ENCODE measurements at places on chromosomes 16 and 17. TPM values are rescaled to one million over a fixed set of nuclear protein-coding genes. Genes with fewer than 3 reads are reported as not detected.

DNA sequence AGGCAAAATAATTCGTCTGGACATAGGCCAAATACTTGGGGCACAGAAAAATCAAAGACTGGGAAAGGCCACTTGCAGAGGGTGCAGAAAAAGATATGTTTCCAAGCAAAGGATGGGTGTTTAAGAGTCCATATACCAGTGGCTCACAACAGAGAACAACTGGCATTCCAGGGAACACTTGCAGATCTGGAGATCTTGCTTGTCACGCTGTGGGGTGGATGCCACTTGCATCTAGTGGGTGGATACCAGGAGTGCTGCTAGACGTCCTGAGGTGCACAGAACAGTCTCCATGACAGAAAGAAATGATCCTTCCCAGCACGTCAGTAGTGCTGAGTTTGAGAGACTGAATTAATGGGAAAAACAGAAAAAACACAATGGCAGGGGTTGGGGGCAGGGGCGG lies 8.4 kb downstream of the CBX8 start:
- peaks cover 17% of the 10 kb centered on the region for H3K4me1 ChIP-seq
- H3K4me3 ChIP-seq = no peak overlapping the region
- H3K27ac ChIP-seq = no peak overlapping the region
- no peak for DNase-seq

DNA sequence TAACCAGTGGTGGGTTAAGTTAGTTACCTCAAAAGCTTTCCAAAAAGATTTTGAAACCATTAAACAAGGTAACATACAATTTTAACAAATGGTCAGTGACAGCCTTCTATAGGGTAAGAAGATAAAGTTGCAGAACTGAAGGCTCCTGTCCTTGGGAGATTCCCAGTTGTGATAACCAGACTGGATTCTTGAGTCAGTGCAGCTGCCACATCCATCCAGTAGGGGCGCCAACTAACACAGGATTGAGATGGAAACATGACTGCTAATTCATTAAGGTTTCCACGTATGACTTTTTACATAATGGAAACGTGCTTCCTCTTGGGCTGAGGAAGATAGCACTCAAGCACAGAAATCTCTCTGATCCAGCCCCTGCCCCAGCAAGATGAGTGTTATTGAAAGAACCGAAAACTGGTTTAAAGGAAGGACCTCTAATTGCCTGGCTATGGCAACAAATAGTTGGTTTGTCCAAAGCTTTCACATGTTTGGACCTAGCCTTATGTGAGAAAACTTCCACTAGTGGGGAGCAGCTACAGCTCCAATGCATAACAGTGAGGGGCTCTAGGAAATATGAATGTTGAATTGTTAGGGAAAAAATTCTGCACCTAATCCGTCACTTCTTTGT lies 269.8 kb upstream of the MYOCD start:
- no peak overlapping the region for H3K4me3 ChIP-seq
- H3K27me3 ChIP-seq = no peaks in the 10 kb centered on the region
- H3K36me3 ChIP-seq = no peaks in the 10 kb centered on the region
- H3K4me1 ChIP-seq = peaks cover 11% of the 10 kb centered on the region

FOXC2 gene
- 0.56 TPM for total RNA-seq

- no peak for DNase-seq
- no peaks in the 10 kb centered on the region for H3K4me1 ChIP-seq
- H3K27me3 ChIP-seq = no peaks in the 10 kb centered on the region
Measured at GRCh38 chr16:83983491-83983890, 15.4 kb downstream of the NECAB2 start.

DNA sequence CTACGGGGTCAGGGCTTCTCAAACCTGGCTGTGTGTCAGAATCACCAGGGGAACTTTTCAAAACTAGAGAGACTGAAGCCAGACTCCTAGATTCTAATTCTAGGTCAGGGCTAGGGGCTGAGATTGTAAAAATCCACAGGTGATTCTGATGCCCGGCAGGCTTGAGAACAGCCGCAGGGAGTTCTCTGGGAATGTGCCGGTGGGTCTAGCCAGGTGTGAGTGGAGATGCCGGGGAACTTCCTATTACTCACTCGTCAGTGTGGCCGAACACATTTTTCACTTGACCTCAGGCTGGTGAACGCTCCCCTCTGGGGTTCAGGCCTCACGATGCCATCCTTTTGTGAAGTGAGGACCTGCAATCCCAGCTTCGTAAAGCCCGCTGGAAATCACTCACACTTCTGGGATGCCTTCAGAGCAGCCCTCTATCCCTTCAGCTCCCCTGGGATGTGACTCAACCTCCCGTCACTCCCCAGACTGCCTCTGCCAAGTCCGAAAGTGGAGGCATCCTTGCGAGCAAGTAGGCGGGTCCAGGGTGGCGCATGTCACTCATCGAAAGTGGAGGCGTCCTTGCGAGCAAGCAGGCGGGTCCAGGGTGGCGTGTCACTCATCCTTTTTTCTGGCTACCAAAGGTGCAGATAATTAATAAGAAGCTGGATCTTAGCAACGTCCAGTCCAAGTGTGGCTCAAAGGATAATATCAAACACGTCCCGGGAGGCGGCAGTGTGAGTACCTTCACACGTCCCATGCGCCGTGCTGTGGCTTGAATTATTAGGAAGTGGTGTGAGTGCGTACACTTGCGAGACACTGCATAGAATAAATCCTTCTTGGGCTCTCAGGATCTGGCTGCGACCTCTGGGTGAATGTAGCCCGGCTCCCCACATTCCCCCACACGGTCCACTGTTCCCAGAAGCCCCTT lies 10.9 kb downstream of the STH start:
- H3K27me3 ChIP-seq = no peaks in the 10 kb centered on the region
- no peaks in the 10 kb centered on the region for H3K36me3 ChIP-seq
- H3K27ac ChIP-seq = no peak overlapping the region
- H3K4me3 ChIP-seq = no peak overlapping the region
- no peaks in the 10 kb centered on the region for H3K4me1 ChIP-seq

DNA sequence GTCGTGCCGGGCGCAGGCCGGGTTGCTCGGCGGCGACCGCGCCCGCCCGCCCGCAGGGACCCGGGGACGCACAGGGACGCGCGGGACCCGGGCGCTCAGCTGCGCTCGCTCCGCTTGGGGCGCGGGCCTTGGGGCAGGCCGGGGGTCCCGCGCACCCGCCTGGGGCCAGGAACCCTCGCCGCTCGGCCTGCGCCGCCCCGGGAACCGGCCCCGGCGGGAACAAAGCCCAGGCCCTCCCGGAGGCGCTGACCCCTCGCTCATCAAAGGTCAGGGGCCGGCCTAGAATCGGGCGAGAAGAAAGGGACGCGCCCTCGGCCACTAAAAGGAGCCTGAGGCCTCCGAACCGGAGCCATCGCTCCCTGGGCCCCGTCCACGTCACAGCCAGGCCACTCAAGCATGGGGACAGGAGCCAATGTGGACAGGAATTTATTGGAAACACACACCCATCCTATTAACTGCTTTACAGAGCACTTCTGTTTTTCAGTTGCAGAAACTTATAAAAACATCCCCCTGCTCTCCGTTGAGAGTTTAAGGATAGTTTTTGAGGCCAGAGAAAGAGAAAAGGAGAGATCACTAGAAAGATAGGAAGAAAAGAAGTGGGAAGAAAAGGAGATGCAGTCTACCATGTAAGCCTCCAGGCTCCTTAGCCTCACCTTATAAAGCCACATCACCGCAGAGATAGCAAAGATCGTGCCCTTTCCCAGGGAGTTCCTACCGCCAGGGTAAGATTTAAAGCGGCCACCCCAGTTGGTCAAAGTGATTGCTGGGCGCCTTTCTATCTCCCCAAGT lies 558 bp upstream of the ZFHX3 start:
- peaks cover 30% of the 10 kb centered on the region for H3K27me3 ChIP-seq
- H3K27ac ChIP-seq = peak overlapping the region; percentile 93
- peak; percentile 24 for DNase-seq
- H3K4me3 ChIP-seq = peak overlapping the region; percentile 91
- H3K36me3 ChIP-seq = no peaks in the 10 kb centered on the region
- H3K4me1 ChIP-seq = peaks cover 65% of the 10 kb centered on the region

GRCh38 chr16:67982011-67982696 lies 1.9 kb upstream of the DPEP3 start:
- H3K27me3 ChIP-seq = no peaks in the 10 kb centered on the region
- H3K4me1 ChIP-seq = peaks cover 22% of the 10 kb centered on the region

- H3K4me1 ChIP-seq = no peaks in the 10 kb centered on the region
- no peaks in the 10 kb centered on the region for H3K27me3 ChIP-seq
- no peak overlapping the region for H3K27ac ChIP-seq
- H3K36me3 ChIP-seq = no peaks in the 10 kb centered on the region
- DNase-seq = no peak
Measured at GRCh38 chr16:55778757-55779156, 54.1 kb downstream of the CES1 start.

- no peak overlapping the region for H3K4me3 ChIP-seq
- H3K27me3 ChIP-seq = no peaks in the 10 kb centered on the region
- no peak for DNase-seq
- no peaks in the 10 kb centered on the region for H3K4me1 ChIP-seq
- no peak overlapping the region for H3K27ac ChIP-seq
Measured at GRCh38 chr16:24452724-24453123, 86.6 kb upstream of the RBBP6 start.

- no peak overlapping the region for H3K27ac ChIP-seq
- H3K4me1 ChIP-seq = no peaks in the 10 kb centered on the region
- H3K27me3 ChIP-seq = no peaks in the 10 kb centered on the region
- H3K36me3 ChIP-seq = peaks cover 4% of the 10 kb centered on the region
Measured at GRCh38 chr16:29824589-29825144, 4.4 kb downstream of the MVP start.

GRCh38 chr16:3799354-3799753 lies 81.2 kb downstream of the CREBBP start:
- no peaks in the 10 kb centered on the region for H3K27me3 ChIP-seq
- H3K4me1 ChIP-seq = no peaks in the 10 kb centered on the region
- no peak overlapping the region for H3K4me3 ChIP-seq
- no peak for DNase-seq
- no peak overlapping the region for H3K27ac ChIP-seq

- H3K4me1 ChIP-seq = no peaks in the 10 kb centered on the region
- H3K27ac ChIP-seq = peak overlapping the region; percentile 12
- no peak overlapping the region for H3K4me3 ChIP-seq
- H3K36me3 ChIP-seq = peaks cover 37% of the 10 kb centered on the region
- no peaks in the 10 kb centered on the region for H3K27me3 ChIP-seq
- no peak for DNase-seq
Measured at GRCh38 chr17:32458371-32458770, 14.1 kb downstream of the PSMD11 start.

- H3K36me3 ChIP-seq = no peaks in the 10 kb centered on the region
- H3K27ac ChIP-seq = no peak overlapping the region
- H3K27me3 ChIP-seq = no peaks in the 10 kb centered on the region
- no peak overlapping the region for H3K4me3 ChIP-seq
- no peaks in the 10 kb centered on the region for H3K4me1 ChIP-seq
- no peak for DNase-seq
Measured at GRCh38 chr17:51427856-51428255, 167.5 kb downstream of the UTP18 start.

GRCh38 chr16:77816293-77816692 lies 27.9 kb downstream of the VAT1L start:
- no peaks in the 10 kb centered on the region for H3K36me3 ChIP-seq
- H3K27ac ChIP-seq = no peak overlapping the region
- no peak overlapping the region for H3K4me3 ChIP-seq
- no peaks in the 10 kb centered on the region for H3K4me1 ChIP-seq

DPEP3 gene
- total RNA-seq = not detected

DNA sequence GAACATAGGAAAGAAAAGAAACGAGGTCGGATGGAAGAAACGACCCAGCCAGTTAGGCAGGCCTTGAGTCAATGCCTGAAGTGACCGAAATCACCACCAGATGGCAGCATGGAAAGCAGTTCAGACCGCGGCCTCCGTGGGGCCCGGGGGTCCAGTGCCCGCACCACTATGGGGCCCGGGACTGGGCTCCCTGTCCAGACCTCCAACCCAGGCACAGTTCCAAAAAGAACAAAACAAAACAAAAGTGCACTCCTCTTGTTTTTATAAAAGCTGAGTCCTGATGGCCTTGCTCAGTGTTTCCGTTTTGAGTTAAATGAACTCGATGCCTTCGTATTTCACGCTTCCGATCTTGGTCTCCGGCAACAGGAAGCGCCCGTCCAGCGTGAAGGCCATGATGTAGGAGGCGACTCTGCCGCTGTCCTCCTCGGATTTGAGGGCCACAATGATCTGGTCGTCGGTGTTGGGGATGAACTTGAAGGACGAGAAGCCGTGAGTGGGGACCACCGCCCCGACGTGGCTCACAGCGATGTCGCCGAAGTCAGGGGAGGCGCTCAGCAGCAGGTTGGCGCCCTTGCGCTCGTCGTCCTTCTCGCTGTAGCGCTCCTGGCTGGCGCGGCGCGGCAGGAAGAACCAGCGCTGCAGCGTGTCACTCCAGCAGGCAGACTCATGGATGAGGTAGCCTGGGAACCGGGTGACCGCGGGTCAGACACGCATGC lies 13.7 kb upstream of the LGALS3BP start:
- H3K36me3 ChIP-seq = peaks cover 16% of the 10 kb centered on the region
- no peak overlapping the region for H3K27ac ChIP-seq
- H3K4me3 ChIP-seq = no peak overlapping the region
- peak; percentile 57 for DNase-seq
- H3K4me1 ChIP-seq = peaks cover 1% of the 10 kb centered on the region

ST6GALNAC1 gene
- total RNA-seq = not detected

BCL6B gene
- 0.11 TPM for total RNA-seq

GRCh38 chr17:66665194-66665593 lies 169.7 kb upstream of the CACNG5 start:
- H3K27me3 ChIP-seq = no peaks in the 10 kb centered on the region
- no peak overlapping the region for H3K27ac ChIP-seq
- peaks cover 7% of the 10 kb centered on the region for H3K4me1 ChIP-seq
- no peak for DNase-seq
- no peaks in the 10 kb centered on the region for H3K36me3 ChIP-seq

DNA sequence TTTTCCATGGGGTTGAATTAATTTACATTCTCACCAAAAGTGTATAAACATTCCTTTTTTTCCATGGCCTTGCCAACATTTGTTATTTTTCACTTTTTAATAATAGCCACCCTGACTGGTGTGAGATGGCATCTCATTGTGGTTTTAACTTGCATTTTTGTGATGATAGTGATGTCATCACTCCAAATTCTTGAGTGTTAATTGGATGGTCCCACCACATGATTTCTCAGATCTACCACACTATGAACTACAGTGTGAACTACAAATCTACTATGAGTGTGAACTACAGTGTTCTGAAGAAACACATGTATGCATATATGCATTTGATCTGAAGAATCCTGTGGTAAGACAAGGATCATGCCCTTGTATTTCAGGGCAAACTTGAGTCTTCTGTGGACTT lies 340.1 kb downstream of the ABCC12 start:
- no peaks in the 10 kb centered on the region for H3K27me3 ChIP-seq
- H3K36me3 ChIP-seq = no peaks in the 10 kb centered on the region
- no peak overlapping the region for H3K27ac ChIP-seq
- DNase-seq = peak; percentile 17
- H3K4me3 ChIP-seq = no peak overlapping the region

- no peak for DNase-seq
- no peaks in the 10 kb centered on the region for H3K36me3 ChIP-seq
Measured at GRCh38 chr16:79849119-79849518, 248.6 kb upstream of the MAF start.

- no peak for DNase-seq
- no peak overlapping the region for H3K27ac ChIP-seq
- H3K4me3 ChIP-seq = no peak overlapping the region
- peaks cover 3% of the 10 kb centered on the region for H3K27me3 ChIP-seq
- H3K4me1 ChIP-seq = no peaks in the 10 kb centered on the region
Measured at GRCh38 chr16:52742608-52743170, 195.7 kb upstream of the TOX3 start.

C16orf78 gene
- not detected for total RNA-seq

- H3K4me3 ChIP-seq = no peak overlapping the region
- H3K27ac ChIP-seq = no peak overlapping the region
- peak; percentile 91 for DNase-seq
- no peaks in the 10 kb centered on the region for H3K36me3 ChIP-seq
- H3K4me1 ChIP-seq = no peaks in the 10 kb centered on the region
Measured at GRCh38 chr17:34312080-34312479, 7.2 kb upstream of the CCL8 start.
